Stimulated activated CD8-positive, alpha-beta memory T cell treated with anti-CD3 and anti-CD28 coated beads, Interleukin-15, amount 100 ng/mL, for 4 hours (primary cell): ENCODE measurements at places on chromosomes 6 and 20.

DNA sequence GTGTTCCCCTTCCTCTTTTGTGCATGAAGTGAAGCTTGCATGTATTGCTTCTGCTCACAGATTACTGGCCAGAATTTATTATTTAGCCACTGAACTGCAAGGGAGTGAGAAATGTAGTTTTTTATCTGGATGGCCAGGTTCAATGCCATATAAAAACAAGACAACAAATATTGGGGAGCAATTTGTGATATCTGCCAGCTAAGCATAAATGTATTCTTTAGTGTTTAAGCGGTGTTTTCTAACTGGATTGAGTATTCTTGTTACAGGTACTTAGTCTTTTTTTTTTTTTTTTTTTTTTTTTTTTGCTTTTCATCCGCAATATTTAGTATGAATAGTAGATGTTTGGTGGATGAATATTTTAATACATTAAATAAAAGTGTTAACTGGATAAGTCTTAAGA lies 158.2 kb downstream of the TFAP2B start:
- DNase-seq, result no peak

DNA sequence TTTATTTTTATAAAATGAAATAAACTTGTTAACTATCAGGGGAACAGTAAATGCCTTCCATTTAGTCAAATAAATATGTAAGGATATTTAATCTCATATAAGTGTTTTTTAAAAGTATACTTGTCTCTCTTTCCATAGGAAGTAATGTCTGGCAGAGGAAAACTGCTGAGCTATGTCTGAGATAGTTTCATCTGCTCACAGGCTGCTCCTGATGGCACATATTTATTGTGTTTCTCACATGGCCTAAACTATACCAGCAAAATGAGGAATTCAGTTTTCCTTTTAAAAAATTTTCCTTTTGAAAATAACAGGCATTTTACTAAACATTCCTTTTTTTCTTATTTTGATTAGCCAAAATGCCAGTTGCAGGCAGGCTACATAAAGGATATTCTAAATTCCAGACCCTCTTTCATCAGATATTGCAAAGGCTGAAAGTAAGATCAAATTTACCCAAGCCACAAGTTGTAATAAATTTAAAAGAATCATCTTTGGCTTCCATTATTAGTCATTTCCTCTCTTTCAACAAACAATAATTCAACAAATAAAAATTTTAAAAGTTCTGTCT lies 60.1 kb upstream of the RNF146 start:
- DNase-seq, result no peak

- DNase-seq, result no peak
These were observed 182.5 kb upstream of the PDE10A start for GRCh38 chr6:165845493-165845892.

DNA sequence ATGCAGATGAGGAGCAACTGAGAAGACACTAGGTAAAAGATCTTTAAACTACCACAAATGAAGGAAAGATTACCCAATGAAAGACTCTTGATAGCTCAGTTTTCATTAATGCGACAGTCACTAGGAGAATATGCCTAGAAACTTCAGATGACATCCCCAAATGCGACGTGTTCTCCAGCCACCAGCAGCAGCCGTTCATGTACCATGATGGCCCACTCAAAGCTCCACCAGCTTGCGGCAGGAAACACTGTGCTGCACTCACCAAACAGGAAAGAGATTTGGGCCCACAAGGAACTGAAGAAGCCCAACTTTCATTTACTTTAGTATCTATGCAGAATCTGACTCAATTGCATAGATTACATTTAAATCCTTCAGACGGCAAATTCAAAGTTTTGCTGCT lies 7.5 kb downstream of the DIDO1 start:
- no peak for DNase-seq

DNA sequence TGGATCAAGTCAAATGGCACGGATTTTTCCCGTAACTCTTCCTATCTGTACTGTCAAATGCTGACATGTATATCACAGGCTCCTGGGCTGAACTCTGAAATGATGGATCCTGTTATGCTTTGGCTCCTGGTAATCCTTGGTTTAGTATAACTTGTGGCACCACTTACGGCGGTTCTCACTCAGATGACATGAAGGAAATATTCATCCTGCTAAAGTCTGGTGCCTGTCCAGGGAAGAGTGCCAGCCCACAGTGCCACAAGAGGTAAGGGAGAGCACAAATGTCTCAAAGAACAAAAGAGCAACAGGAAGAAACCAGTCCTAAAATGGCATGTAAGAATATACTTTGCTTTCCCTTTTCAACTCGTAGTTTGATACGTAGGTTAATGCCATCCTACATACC lies 93.1 kb upstream of the TAB2 start:
- DNase-seq, result no peak

- DNase-seq, result peak; percentile 27
These were observed 24.9 kb upstream of the FUCA2 start for GRCh38 chr6:143536461-143536865.

DNA sequence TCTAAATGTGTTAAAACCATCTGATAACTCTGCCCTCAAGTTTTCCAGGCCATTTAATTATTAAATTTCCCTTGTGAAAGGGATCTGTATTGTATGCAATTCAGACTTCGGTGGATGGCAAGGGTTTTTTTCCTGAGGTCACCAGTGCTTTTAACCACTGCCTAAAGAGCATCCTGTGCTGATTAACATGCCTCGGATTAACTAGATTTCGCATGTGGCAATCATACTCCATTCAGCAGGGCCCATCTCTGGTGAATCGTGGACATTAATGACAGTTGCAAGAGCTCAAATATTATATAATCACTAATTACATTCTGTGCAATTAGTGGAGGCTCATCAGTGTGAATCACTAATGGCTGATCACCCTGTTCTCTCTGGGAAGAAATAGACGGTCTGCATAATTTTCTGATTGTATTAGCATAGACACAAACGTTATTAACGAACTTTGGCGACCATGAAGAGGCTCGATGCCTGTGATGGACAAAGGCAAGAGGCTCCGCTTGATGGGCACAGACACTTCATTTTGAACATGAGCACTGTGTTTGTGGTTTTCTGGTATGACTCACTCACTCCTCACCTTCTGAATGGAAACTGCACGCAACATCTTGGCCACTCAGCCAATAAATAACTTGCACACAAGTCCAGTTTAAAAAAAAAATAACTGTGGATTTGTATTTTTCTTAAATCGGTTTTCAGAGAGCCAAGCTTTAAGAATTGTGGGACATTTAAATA lies 31.4 kb downstream of the LINC00237 start:
- DNase-seq, result no peak

DNA sequence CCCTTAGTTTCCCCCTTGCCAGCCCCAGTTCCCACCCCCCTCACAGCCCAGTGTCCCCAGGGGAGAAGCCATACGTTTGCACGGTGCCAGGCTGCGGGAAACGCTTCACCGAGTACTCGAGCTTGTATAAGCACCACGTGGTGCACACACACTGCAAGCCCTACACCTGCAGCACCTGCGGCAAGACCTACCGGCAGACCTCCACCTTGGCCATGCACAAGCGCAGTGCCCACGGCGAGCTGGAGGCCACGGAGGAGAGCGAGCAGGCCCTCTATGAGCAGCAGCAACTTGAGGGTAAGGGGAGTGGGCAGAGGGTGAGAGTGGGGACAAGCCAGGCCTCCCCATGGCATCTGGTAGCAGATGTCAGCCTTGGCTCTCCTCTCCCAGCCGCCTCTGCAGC lies 5.1 kb upstream of the DEF6 start:
- no peak for DNase-seq

- no peak for DNase-seq
These were observed 797.9 kb upstream of the SLC35B3 start for GRCh38 chr6:9233226-9233625.

DNA sequence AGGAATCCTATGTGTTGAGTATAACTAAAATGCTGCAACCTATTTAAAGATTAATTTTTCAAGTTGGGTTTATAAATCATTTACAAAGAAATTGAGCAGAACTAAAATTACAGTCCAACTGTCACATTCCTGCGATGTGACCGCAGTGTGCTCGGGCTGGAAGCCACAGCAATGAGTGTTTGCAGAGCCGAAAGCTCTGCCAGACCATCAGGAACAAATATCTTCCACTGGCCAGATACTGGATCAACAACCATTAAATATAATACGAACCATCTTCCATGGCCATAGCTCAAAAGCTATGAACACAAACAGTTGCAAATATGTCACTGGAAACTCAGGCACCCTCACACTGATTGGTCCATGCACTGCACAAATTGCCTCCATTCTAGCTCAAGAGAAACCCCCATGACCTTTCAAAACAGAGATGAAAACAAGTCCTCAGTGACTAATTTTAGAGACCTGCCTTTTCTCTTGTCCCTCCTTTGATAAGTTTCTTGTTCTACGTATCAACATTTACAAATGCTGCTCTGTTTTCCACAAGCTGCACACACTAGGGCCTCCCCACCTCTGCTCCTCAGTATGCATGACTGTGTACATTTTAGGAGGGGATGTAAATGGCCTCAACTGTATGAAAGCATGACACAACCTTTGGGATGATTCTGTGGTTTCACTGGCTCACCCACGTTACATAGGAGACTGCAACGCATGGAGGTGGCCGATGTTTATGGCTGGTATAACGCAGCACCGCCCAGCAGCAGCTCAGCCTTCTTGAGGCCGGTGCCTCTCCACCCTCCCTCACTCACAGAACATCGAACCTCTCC lies 171.7 kb downstream of the WDR27 start:
- DNase-seq, result no peak

DNA sequence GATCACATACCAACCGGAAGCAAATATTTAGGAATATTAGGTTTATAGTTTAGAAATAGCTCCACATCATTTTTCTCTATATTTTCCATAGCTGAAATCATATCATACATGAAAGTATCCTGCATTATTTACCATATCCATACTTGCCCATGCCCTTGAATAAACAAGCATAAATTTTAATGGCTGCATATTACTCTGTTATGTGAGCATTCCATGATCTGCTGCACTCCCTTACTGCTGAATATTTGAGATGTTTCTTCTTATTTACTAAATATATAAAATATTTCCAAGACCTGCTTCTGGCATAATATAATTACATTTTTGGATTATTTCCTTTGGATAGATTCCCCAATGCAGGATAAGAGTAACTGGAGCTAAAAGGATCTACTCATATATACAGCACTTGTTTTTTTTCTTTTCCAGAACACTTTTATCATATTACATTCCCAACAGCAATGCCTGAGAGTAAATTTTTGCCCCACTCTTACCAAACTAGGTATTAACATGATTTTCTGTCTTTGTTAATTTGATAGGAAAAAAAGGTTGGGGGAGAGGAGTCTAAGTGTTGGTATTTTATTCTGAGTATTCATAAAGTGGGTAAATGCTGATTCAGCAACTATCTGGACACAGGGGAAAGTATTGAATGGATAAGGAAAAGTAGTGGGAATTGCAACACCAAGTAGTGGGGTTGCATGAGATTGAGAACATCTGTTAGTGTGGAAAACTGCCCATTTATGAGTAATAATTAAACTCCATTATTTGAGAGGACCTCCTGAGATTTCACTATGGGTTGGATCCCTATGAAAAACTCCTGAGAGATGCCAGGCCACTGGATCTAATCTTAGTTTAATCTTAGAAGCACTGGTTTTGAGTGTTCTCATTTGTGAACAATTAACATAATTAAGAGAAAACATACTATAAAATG lies 76.0 kb downstream of the MAN1A1 start:
- no peak for DNase-seq

- no peak for DNase-seq
These were observed 154.5 kb downstream of the MYLK4 start for GRCh38 chr6:2596222-2596621.

DNA sequence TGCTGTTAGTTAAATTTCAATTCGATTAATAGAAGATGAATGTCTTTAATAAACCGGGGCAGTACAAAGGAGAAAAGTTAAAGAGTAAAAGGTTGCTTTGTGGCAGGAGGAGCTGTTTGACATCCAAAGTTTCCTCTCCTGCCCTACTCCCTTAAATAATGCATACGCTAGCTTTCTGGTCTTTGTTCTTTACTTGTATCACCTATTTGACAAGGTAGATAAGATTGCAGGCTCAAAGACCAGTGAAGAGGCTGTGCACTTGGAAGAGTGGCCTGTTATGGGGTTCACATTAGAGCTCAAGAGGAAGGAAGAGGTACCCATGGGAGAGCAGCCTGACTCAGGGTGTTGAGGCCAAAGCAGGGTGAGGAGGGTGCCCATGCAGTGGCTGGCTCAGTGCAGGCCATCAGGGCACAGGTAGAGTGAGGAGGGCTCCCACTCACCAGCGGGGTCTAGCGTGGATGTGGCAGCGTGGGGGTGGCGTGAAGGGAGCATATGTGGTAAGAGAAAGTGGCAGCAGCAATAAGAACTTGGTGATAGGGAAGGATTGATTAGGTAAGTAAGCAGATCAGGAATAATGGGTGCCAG lies 29.3 kb upstream of the KLHL31 start:
- no peak for DNase-seq

- DNase-seq, result no peak
These were observed 361.1 kb downstream of the ZFAND3 start for GRCh38 chr6:38180586-38180985.

DNA sequence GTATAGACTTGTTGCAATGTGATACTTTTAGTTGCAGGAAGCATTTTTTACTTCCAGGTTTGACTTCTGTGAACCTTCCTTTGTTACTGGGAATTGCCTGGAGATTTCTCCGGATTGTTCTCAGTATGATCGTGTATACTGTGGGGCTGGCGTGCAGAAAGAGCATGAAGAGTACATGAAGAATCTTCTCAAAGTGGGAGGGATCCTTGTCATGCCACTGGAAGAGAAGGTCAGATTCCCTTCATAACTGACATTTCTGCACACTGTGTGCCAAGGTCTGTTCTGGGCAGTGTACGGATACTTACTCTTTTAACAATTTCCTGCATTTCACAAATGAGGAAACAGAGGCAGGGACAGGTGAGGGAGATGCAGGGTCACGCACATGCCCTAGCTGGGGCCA lies 9.7 kb downstream of the PCMTD2 start:
- DNase-seq, result no peak

DNA sequence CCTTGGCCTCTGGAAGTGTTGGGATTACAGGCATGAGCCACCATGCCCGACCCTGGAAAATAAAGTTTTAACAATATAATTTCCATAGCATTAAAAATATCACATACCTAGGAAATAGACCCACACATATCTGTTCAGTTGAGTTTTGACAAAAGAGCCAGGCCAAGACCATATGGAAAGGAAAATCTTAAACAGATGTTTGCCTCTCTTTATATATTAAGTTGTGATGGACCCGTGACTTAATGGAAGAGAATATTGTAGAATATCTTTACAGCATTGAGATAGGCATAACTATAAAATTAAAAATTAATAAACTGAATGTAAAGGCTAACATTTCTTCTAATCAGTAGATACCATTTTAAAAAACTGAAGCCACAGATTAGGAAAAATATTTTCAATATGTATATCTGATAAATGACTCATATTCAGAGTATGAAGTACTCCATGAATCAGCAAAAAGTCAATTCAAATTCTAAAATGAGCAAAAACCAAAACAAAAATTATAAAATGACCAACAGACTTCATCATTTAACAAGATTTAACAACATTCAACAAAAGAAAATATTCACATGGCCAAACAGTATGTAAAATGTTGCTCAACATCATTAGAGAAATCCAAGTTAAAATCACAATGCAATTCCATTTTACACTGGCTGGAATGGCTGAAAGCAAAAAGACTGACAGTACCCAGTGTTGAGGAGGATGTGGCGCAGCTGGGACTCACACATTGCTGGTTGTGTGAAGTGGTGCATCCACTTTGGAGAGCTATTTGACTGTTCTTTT lies 43.3 kb downstream of the GTF2H5 start:
- no peak for DNase-seq

GRCh38 chr6:119934816-119935215 lies 585.3 kb upstream of the MAN1A1 start:
- no peak for DNase-seq

GRCh38 chr6:87692086-87692485 lies 9.9 kb downstream of the AKIRIN2 start:
- DNase-seq, result no peak
